ENCODE measurements at places on chromosomes 2 and 18.

GRCh38 chr2:121721926-121722325 lies 14.7 kb downstream of the NIFK start:
- no peak for DNase-seq

DNA sequence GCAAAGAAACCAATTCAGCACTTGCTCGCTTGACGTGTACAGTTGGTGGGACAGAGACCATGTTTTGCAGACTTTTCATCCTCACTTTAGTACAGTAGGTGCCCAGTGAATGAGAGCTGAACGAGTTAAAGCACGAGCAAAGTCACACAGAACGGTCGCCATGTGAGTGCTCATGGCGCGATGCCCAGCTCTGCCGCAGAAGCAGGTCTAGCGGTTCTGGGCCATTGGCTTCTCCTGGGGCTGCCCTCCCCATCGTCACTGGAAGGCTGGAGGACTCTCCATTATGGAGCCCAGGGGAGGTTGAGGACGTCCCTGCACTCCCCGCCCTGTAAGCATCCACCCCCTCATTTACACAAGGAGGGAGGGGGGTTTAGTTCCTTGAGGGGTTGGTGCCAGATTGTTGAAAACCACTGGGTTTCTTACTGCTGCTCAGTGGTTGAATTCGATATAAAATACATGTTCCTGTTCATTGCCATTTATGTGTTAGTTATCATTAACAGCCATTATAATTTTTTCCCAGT lies 24.9 kb downstream of the PTGR3 start:
- DNase-seq, result no peak

GRCh38 chr2:45545943-45546342 lies 65.1 kb downstream of the SRBD1 start:
- DNase-seq, result no peak

DNA sequence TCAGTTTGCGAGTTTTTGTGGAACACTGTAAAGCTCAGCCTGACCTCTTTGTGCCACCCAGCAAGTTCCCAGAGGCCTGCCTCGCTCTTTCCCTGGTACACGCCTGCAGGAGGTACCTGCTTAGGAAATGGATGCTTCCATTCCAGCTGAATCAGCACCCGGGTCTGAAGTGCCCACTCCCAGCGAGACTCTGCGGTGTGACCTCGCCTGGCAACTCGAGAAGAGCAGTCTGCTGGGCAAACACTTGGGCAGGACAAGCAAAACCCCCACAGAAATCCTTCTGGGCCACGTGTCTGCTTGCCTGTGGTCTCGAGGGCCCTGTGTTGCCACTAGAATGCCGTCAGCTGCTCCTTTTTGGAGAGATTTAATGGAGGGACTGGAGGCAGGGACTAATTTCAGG lies 127.6 kb downstream of the MAPK4 start:
- no peak for DNase-seq

DNA sequence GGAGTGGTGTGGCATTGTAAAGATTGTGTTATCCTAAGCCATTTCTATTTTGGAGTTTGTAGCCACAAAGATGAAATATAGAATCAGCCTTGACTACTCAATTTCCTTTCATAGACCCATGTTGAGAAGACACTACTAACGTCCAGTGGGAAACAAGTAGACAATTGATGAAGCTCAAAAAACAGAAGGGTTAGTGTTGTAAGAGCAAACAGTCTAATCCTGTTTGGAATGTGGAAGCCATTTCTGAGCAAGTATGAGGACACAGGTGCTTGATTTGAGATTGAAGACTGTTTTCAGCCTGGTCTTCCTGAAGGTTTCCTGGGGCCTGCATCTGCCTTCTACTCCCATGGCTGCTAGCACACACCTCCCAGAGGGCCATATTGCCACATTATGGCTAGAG lies 29.1 kb downstream of the B3GNT2 start:
- no peak for DNase-seq

DNA sequence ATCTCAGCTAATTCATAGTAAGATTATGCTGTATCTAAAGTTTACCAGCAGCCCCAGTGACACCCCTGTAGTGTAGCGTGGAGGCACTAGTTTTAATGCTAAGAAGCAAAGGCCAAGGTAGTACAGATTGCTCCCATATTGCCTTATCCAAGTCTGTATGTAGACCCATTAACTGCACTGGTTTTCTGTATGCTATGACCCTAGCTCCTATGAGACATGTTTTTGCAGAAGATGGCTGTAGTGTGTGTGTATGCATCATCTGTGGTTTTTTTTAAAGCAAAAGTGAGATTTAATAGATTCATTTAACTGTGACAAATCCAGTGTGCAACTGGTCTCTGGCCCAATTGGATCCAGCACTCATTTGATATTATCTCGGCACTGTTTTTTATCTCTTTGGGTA lies 86.5 kb downstream of the HAUS1 start:
- DNase-seq, result no peak

DNA sequence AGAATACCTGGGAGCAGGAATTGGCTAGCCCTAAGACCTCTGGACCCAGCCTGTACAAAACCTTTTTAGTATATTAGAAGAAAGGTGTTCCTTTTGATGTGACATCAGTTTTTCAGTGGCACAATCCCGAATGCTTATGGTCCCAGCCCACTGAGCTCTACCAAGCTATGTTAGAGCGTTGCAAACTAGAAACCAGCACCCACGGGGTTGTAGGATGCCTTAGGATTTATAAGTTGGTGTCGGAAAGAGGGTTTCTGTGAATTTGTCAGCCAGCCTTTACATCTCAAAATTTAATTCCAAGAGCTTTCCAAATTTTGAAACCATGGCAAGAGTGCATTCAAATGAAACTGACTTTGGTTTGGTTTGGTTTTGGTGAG lies 499 bp upstream of the LMAN1 start:
- no peak for DNase-seq

DNA sequence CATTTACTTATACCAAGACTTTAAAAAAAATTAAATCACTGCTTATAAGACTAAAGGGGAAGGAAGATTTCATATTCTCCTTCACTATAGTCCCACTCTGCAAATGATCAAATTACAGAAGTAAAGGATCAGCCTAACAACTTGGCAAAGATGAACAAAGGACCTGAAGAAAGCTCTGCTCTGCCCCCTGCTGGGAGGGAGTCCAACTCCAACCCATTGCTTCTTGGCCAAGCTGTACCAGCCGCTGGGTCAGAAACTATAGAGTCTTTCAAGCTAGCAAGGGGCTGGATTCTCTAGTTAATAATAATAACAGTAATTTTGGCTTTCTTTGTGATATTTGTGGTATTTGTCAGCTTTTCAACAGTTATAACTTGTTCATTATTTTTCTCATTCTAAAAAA lies 927.0 kb upstream of the CRIM1 start:
- peak; percentile 6 for DNase-seq

DNA sequence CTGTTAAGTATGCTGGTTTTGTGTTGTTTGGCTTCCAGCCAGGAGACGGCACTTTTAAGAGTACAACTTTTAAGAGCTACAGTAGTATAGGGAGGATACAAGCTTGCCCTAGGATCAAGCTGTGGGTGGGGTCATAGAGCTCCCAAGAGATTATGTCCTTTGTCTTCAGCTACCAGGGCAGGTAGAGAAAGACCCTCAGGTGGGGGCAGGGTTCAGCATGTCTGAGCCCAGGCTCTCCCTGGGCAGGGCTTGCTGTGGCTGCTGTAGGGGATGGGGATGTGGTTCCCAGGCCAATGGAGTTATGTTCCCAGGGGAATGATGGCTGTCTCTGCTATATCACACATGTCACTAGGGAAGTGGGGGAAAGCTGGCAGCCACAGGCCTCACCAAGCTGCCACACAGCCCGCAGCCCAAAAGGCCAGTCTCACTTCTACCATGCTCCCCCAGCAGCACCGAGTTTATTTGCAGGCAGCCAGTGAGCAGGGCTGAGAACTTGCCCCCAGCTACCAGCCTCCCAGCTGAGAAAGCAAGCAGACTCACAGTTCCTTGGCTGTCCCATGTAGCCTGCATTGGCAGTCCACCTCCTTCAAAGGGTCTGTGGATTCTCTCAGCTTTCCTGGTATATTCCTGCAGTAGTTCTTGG lies 105.7 kb upstream of the ERBB4 start:
- DNase-seq, result no peak

- DNase-seq, result no peak
Measured at GRCh38 chr18:79290876-79291275, 104.9 kb upstream of the NFATC1 start.

- DNase-seq, result no peak
Measured at GRCh38 chr2:19810148-19810547, 91.6 kb downstream of the TTC32 start.

GRCh38 chr2:38239452-38239851 lies 137.6 kb downstream of the ATL2 start:
- DNase-seq, result no peak
